GM23248 (cell line): ENCODE measurements at places on chromosomes 4 and X. TPM values are rescaled to one million over a fixed set of nuclear protein-coding genes. Genes with fewer than 3 reads are reported as not detected.

The NEXMIF gene
- not detected in 2 replicates for polyA plus RNA-seq

The MAGEC2 gene
- 0.15 TPM in 1 of 2 replicates, not detected in the other for polyA plus RNA-seq

The INTU gene
- 1.6 and 2.3 TPM in 2 replicates for polyA plus RNA-seq

The DKK2 gene
- polyA plus RNA-seq = 3.1 and 3.2 TPM in 2 replicates

The MAGEC1 gene
- polyA plus RNA-seq = not detected in 2 replicates

The GPR34 gene
- polyA plus RNA-seq = 0.09 TPM in 1 of 2 replicates, not detected in the other

The SLC6A14 gene
- polyA plus RNA-seq = not detected in 2 replicates

The GAGE2A gene
- polyA plus RNA-seq = not detected in 2 replicates

The FGF5 gene
- polyA plus RNA-seq = 59.9 and 63.7 TPM in 2 replicates

The CHRNA9 gene
- 0.41 and 1.2 TPM in 2 replicates for polyA plus RNA-seq

The GDPD2 gene
- not detected in 2 replicates for polyA plus RNA-seq
